Kidney (tissue), 22 donors: ENCODE measurements at places on chromosomes 1 and 21. TPM values are rescaled to one million over a fixed set of nuclear protein-coding genes. Genes with fewer than 3 reads are reported as not detected.

The EMC1 gene
- total RNA-seq, result 42.0 TPM

- no peak for DNase-seq
Observed at GRCh38 chr1:234659538-234659937, 49.6 kb upstream of the IRF2BP2 start.

DNA sequence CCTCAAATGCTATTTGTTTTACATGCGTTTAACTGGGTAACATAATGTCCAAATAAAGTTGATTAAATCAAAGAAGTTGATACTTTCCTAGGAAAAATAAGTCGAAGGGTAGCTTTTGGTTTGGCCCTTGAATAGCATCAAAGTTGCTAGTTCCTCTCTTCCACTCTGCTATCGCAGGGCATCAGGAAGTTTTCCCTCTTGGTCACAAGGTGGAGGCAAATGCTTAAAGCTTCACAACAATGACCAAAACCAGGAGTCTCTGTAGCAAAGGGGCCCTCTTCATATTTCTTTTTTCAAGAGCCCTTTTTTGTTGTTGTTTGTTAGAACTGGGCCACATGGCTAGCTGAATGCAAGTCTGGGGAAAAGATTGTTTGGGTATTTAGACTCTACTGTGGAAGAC lies 668.4 kb downstream of the KCNT2 start:
- DNase-seq, result no peak

- peak; percentile 68 for DNase-seq
Observed at GRCh38 chr1:25430967-25431881, 527 bp downstream of the MACO1 start.

DNA sequence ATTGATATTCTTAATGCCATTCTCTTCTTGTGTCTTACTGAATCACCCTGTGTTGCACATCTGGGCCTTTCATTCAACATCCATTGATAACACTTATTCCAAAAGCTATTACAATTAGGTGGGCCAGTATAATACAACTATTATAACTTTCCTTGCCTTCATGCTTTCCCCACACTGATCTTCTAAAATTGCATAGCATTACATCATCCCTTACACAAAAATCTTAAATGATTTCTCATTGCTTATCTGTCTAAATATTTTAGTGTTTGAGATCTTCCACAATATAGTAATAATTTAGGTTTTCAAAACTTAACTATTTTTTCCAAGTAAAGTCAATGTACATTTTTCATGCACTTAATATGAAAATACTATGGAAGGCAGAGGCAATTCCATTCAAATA lies 1634.1 kb downstream of the PLA2G4A start:
- DNase-seq, result no peak

DNA sequence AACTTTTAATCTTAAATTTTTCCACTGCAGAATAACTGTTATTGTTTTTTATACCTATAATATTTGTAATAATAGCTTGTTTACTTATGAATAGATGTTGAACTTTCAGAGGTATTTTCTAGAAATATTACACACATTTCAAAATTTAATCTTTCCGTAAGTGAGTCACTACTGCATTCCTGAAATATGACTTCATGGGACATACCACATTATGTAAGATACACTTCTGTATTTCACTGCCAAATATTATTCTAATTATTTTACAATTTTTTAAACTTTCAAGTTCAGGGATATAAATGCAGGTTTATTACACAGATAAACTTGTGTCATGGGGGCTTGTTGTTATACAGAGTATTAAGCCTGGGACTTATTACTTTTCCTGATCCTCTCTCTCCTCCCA lies 2220.5 kb downstream of the NCAM2 start:
- no peak for DNase-seq

The LRRC39 gene
- total RNA-seq, result 0.35 TPM

- DNase-seq, result no peak
Observed at GRCh38 chr1:199269241-199269640, 630.4 kb downstream of the PTPRC start.

DNA sequence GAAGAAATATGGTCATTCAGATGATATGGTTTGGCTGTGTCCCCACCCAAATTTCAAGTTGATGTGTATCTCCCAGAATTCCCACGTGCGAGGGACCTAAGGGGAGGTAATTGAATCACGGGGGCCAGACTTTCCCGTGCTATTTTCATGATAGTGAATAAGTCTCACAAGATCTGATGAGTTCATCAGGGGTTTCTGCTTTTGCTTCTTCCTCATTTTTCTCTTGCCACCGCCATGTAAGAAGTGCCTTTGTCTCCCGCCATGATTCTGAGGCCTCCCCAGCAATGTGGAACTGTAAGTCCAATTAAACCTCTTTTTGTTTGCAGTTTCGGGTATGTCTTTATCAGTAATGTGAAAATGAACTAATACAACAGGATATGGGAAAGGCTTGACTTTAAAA lies 1.4 kb upstream of the DPM3 start:
- no peak for DNase-seq

- DNase-seq, result peak; percentile 78
Observed at GRCh38 chr1:2875707-2876561, 74.4 kb upstream of the TTC34 start.

The ATAD3A gene
- total RNA-seq, result 19.1 TPM

The S100A7A gene
- total RNA-seq, result not detected

DNA sequence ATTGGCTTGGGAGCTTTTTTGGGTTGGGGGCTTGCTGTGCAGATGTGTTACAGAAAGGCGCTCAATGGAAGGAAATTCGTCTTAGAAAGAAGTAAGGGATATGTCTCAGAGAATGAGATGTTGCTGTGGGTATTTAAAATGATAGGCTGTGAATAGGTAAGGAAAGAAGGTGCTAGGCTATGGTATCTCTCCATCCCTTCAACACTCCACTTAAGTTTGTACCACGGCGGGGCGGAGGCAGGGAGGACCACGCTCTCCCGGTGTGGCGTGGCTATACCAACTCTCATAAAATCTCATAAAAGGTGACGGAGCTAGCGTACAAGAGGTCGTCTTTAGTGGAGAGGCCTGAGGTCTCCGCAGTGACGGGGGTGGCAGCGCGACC lies 305 bp upstream of the RPS6KC1 start:
- no peak for DNase-seq

The SHE gene
- 18.1 TPM for total RNA-seq

DNA sequence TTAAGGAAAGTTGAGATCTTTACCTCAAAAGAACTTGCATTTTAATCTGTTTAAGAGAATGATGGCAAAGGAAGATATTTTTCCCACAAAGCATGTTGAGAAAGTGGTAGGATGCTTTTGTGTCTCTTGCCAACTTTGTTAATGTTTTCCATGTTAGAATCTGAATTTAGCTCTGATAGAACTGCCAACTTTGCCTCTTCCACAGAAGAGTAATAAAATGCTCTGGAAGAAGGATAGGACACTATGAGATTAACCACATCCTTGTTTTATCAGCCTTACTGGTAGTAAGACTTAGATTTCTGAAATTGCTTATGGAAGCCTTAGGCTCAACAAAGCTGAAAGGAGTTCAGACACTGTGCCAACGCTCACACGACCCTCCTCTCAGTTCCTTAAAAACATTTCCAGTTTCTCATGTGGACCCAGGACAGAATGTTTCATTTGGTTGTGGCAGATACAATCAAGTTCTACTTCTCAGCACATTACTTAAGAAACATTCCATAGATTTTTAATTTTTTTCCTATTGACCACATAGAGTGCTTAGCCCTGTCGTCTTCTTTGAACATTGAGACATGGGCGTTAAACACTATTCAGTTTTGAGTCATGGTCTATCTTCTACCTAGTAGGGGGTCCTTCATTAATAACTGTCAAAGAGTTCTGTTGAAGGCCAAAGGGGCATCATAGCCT lies 59.0 kb downstream of the MTR start:
- DNase-seq, result no peak
